IMR-90 (cell line): ENCODE measurements at places on chromosomes 5 and 9. TPM values are rescaled to one million over a fixed set of nuclear protein-coding genes. Genes with fewer than 3 reads are reported as not detected.

DNA sequence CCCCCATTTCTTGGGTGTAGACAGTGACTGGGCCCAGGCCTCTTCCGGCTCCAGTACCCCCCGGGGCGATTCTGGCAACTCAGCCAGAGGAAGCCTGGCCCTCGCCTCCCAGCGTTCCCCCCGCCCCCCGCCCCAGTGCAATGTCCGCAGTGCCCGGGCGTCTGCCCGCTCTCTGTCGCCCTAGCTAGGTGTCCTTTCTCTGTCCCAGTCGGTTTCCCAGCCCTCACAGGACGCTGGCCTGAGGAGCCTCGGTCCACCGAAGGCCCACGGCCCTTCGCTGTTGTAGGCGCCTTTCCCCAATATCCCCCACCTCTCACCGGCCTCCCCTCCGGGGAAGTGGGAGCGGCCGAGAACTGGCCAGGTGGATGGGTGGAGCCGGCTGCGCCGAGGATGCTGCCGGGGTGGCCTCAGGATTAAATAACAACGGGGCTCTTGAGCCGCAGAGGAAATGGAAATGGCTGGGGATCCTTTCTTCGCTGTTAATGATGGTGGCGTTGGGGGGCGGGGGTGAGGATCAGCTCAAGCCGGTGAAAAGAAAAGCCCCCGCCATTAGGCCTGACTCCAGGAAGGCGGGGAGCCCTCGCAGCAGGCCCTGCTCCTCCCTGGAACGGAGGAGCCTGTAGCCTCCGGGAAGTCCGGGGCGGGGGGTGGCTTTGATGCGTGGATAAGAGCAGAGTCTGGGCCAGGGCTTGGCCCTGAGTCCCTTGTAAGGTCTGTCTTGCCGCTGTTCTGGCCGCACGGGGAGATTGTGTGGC, 1.1 kb upstream of the SPRY4 start:
- H3K27ac ChIP-seq = peak overlapping the region; percentile 100
- no peaks in the 10 kb centered on the region for H3K27me3 ChIP-seq
- peak; percentile 73 for DNase-seq
- peak overlapping the region; percentile 45 for H3K4me3 ChIP-seq
- H3K36me3 ChIP-seq = no peaks in the 10 kb centered on the region; the same call in 1 of the 2 replicates
- H3K4me1 ChIP-seq = peaks cover 24% of the 10 kb centered on the region

C5orf58 gene
- total RNA-seq = not detected in 2 replicates

- peak; percentile 8 for DNase-seq
- H3K36me3 ChIP-seq = no peaks in the 10 kb centered on the region
- peaks cover 4% of the 10 kb centered on the region; the same call in 1 of the 2 replicates for H3K4me1 ChIP-seq
- H3K27ac ChIP-seq = no peak overlapping the region
- no peaks in the 10 kb centered on the region for H3K27me3 ChIP-seq
Measured at GRCh38 chr5:31054453-31054852, 139.0 kb upstream of the CDH6 start.

GRCh38 chr9:37692622-37693221, 42.0 kb downstream of the FRMPD1 start:
- no peak overlapping the region for H3K4me3 ChIP-seq
- H3K27me3 ChIP-seq = peaks cover 21% of the 10 kb centered on the region
- no peak overlapping the region for H3K27ac ChIP-seq
- H3K4me1 ChIP-seq = no peaks in the 10 kb centered on the region
- no peak for DNase-seq
